ENCODE measurements at places on chromosomes 11 and 22.

DNA sequence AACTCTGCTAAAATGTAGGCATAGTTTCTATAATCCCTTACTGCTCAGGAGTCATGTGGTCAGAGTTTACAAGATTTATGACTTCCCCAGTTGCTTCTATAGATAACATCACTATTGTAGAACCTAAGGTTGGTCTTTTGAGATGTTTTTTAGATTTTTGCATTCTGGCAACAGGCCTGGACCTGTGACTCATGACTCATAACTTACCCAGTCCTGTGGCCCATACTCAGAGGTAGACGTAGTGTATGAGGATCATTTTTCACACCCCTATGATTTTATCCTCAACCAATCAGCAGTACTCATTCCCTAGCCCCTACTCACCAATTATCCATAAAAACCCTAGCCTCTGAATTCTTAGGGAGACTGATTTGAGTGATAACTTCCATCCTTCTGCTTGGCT lies 384.4 kb upstream of the DDI1 start:
- DNase-seq, result peak; percentile 42

GRCh38 chr22:21738966-21739365 lies 3.4 kb upstream of the YPEL1 start:
- no peak for DNase-seq

DNA sequence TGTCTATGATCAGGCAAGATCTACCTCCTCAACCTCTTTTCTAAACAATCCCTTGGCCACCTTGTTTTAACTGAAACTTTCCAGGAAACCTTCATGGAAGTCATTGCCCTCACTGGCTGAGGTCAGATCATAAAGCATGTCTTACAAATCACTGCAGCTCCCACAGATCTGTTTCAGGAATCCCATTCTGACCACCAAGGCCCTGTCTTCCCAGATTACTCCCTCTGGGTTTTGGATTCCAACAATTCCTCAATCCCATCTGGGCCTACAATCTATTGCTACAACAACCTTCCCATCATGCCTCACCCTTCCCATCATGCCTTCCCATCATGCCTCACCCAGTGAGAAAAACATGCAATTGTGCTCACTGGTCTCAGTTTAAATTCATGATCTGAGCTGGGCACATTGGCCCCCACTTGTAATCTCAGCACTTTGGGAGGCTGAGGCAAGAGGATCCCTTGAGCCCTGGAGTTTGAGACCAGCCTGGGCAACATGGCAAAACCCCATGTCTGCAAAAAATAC lies 15.9 kb downstream of the ADAMTS15 start:
- DNase-seq, result no peak

- no peak for DNase-seq
Measured at GRCh38 chr22:19929586-19930550, 11.7 kb upstream of the COMT start.

- no peak for DNase-seq
Measured at GRCh38 chr22:38474003-38474607, 6.2 kb downstream of the KDELR3 start.

GRCh38 chr22:46967445-46968358 lies 205.3 kb downstream of the TBC1D22A start:
- no peak for DNase-seq

GRCh38 chr22:21628386-21629254 lies 1.2 kb downstream of the YDJC start:
- DNase-seq, result no peak

DNA sequence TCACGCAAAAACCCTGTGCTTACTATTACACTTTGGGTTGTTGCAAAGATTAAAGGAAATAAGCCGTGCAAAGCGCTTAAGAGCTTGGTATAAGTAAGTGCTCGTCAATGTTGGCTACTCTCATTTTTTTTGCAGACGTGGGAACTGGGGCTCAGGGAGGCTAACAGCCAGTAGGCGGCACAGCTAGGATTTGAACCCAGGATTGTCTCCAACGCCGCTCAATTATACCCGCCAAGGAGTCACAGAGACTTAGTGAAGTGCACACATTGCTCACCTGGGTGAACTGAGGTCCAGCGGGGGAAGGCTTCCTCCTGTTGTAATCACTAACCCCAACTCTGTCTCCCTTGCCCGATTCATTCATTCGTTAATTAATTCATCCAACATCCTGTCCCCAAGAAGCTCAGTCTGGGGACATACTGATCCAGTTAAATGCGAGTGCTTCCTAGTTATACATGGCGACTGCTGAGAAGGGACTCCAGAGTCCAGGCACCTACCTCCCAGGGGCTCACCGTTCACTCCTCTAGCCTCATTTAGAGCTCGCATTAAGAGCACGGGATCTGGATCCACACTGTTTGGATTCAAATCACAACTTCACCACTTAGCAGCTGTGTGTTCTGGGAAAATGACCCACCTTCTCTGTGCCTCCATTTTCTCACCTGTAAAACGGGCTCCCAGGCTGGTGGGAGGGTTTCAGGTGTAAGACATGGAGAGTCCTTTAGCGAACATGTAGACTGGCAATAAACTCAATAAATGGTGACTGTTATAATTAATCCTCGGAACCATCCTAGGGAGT lies 838 bp upstream of the MTFP1 start:
- no peak for DNase-seq

DNA sequence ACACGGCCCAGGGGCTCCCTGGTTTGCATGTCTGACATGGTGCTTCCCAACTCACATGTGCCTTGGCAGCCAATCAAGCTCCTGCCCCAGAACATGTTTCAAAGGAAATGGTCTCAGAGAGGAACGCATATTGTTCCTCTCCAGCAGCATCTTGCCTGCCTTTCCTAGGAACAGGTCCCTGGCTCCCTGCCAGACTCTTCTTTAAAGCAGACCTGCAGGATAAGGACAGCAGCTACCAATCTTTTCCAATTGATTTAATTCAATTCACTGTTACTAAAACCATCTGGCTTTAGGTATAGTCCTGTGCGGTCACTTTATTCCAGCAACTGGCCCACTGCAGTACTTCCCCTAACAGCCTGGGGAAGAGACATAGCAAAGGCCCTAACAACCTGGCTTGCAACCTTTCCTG lies 79.9 kb downstream of the AMBRA1 start:
- DNase-seq, result peak; percentile 84

GRCh38 chr11:63845911-63846310 lies 7.0 kb downstream of the MARK2 start:
- DNase-seq, result no peak

GRCh38 chr11:14537134-14537599 lies 17.0 kb upstream of the PSMA1 start:
- peak; percentile 62 for DNase-seq

DNA sequence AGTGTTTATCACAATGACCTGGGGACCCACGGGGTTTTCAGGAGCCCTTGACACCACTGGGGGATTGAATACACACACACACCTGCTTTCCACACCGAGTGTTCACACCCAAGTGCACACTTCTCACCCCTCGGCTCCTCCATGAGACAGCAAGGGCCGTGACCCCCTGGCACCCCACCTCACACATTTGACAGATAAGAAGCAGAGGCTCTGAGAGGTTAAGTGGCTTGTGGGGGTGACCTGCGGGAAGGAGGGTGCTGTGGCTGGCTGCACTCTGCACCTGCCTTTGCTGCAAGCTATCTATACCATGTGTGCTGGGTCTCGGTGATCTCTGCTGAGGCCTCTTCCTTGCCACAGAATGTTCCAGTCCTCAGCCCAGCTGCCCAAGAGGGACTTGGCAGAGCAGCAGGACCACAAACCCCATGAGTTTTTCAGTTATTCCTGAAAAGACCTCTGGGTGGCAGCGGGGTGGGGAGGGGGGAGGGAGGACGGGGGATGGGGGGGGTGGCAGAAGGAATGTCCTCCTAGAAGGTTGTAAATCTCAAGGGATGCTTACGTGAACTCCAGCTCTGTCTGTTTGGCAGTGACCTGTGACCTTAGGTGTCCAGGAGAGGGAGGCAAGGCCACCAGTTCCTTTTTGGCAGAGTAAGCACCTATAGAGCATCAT lies 47.9 kb upstream of the RFPL3 start:
- no peak for DNase-seq

DNA sequence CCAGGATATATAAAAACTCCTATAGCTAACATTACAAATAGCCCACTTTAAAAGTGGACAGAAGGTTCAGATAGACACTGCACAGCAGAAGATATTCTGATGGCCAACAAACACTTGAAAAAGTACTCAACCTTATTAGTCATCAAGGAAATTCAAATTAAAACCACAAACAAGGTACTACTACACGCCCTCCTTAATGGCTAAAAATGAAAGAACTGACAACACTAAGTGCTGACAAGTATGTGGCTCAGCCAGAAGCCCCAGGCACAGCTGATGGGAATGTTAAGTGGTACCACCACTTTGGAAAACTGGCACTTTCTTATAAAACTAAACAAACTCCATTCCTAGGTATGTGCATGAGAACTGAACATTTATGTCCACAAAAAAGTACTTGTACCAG lies 320.1 kb downstream of the TBC1D22A start:
- DNase-seq, result no peak

DNA sequence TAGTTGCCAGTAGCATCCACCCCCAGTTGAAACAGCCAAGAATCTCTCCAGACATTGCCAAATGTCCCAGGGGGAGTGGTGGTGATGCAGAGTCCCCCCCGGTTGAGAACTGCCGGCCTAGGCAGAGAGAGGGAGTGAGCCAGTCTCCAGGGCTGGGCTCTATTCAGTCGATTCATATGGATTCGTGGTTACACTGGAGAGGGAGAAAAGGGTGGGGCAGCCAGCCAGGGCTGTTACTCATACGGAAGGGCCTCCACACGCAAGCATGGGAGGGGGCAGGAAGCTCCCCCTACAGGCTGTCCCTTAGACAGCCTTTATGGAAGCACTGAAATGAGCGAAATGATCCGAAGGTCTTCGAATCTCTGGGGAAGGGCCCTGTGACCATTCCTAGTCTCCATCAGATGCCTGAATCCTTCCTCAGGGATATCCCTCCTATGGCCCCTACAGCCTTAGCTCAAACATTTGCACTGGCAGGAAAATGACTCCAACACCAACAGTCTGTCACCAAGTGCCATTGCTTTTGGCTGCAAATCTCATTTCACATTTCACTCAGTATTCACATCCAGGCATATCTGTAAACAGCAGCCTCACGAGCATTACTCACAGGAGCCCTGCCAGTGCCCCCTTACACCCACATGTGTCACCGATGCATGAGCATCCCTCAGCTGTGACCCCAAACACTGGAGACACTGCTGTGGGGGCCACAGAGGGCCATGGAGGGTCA lies 18.4 kb upstream of the TLCD5 start:
- DNase-seq, result peak; percentile 84

DNA sequence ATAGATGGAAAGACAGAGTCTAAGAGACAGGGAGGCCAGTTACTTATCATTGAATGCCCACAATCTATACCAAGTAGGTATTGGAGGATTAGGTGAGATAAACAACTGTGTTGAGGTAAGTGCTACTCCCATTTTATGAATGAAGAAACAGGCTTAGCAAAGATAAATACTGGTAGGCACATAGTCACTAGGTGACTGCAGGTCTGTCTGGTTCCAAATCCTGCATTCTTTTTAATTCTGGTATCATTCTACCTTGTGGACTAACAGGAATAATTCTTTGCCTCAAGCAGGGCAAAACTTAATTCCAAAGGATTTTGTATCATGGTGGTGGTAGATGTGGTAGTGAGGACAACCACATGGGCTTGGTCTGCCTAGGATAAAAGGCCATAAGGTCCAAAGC lies 28.4 kb downstream of the RNF169 start:
- DNase-seq, result no peak

DNA sequence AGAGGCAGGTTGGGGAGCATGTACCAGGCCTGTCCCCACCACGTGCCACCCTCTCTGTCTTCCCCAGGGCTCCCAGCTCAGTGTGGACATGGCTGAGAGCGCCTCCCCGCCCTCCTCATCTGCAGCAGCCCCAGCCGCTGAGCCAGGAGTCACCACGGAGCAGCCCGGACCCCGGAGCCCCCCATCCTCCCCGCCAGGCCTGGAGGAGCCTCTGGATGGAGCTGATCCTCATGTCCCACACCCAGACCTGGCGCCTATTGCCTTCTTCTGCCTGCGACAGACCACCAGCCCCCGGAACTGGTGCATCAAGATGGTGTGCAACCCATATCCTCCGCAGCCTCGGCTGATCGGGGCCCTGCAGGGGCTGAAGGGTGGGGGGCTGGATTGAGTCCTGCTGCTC lies at the start of gene CACNA1I:
TSS of gene CACNA1I (plus strand) at position 89 of the 400 bp plus-strand sequence. CDS start at position 89, 0 bp downstream.
- no peak for DNase-seq

DNA sequence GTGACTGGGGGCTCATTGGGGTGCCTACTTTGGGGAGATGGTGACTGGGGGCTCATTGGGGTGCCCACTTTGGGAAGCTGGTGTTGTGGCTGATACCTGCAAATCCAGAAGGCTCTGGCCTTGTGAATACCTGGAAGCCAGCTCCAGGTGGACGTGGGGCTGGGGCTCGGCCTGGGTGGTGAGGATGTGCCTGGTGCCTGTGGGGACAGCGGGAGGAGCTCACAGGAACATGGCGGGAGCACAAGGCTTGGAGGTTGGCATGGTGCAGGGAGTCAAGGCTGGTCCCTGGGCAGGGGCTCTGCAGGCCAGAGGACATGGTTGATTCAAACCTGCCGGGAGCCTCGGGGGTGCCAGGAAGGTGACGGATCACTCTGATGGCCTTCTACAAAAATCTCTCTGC lies 1165.7 kb downstream of the BRD1 start:
- no peak for DNase-seq

DNA sequence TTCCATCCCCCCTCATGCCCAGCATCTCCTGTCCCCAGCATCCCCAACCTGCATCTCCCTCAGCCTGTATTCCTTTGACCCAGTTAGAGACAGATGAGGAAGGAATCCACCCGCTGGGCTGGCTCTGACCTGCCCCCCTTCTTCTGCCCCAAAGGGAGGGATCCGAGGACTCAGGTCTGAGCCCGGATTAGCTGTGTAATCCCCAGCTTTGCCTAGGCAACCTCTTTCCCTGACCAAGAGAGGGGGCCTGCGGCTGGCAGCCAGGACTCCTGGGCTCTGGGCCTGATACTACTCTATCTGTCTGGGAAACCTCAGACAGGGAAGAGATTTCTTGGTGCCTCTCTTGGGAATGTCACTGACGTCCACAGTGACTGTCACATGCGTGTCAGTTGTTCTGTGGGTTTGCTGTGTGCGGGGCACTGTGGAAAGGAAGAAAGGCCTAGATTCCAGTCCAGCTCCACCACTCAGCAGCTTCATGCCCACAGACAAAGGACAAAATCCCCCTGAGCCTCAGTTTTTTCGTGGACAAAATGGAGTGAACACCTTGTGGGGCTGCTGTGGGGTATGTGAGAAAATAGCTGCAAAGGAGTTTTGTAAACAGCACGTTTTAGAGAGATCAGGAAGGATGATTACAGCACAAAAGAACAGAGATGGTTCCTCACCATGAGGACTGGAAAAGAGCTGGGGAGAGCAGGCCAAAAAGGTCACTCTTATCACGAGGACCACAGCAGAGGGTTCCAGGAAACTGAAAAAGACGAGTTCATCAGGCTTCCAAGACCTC lies 1.3 kb upstream of the NDUFV1 start:
- no peak for DNase-seq

DNA sequence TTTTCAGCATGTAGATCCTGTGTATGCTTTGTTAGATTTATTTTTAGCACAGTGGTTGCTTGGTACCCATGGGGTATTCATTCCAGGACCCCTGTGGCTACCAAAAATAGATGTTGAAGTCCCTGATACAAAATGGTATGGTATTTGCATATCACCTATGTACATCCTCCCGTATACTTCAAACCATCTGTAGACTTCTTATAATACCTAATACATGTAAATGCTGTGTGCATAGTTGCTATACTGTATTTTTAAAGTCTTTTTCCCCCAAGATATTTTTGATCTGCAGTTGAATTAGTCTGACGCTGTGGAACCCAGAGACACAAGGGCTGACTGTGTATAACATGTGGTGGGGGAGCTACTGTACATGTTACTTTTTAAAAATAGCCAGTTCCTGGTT lies 101.1 kb downstream of the ATXN10 start:
- DNase-seq, result no peak

- DNase-seq, result peak; percentile 90
Measured at GRCh38 chr22:43183496-43184277, 3.2 kb downstream of the TTLL12 start.

GRCh38 chr22:40309631-40310030 lies 36.7 kb upstream of the ADSL start:
- DNase-seq, result no peak

Data from fibroblast of pulmonary artery (primary cell).